Esophagus squamous epithelium (tissue), 5 donors: ENCODE measurements at places on chromosomes 1 and 21. TPM values are rescaled to one million over a fixed set of nuclear protein-coding genes. Genes with fewer than 3 reads are reported as not detected.
A peak's percentile ranks its signal among the peaks of the same experiment; 100 is the strongest.

Gene POU3F1
- 2.1 TPM for total RNA-seq

Gene SCAMP3
- total RNA-seq, result 61.4 TPM

Gene WNT3A
- 0.97 TPM for total RNA-seq

Gene TOR1AIP2
- 69.8 TPM for total RNA-seq

Gene RGS7
- total RNA-seq, result not detected

Gene WDR64
- not detected for total RNA-seq

Gene GUCA2A
- not detected for total RNA-seq

Gene ATXN7L2
- total RNA-seq, result 2.1 TPM

Gene TENT5C
- total RNA-seq, result 0.35 TPM

GRCh38 chr21:15004721-15005370 lies 60.0 kb downstream of the NRIP1 start:
- DNase-seq, result no peak
- peaks cover 3% of the 10 kb centered on the region for H3K4me1 ChIP-seq
- H3K36me3 ChIP-seq, result no peaks in the 10 kb centered on the region
- H3K27me3 ChIP-seq, result no peaks in the 10 kb centered on the region
- H3K27ac ChIP-seq, result no peak overlapping the region

DNA sequence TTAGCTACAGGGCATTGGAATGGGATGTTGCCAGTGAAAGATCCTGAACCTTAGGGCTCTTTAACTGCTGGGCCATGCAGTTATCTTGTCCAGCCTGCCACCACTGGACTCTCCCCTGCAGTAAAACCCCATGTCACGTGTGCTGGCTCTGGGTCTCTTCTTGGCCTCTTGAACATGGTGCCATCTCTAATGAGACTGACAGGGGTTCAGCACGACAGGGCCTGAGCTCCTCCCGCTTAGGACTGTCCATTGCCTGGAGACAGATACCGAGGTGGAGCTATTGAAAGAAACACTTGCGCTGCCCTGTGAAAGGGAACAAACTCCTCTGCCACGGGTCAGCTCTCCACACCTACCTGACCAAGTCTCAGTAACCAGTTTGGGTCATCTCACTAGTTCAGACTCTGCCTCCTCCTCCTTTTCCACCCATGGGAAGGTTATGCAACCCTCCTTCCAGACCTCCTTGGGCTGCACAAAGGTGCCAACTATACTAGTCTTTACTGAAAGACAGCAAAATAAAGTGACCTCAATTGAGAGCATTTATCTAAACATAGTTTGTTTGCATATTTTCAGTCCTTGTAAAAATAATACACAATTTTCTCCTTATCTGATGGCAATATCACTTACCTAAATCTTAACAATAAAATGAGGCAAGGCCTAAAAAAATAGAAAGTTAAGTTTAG lies 66.0 kb downstream of the GNG12 start:
- peaks cover 7% of the 10 kb centered on the region for H3K4me1 ChIP-seq
- H3K4me3 ChIP-seq, result no peak overlapping the region
- no peaks in the 10 kb centered on the region for H3K27me3 ChIP-seq
- DNase-seq, result no peak

DNA sequence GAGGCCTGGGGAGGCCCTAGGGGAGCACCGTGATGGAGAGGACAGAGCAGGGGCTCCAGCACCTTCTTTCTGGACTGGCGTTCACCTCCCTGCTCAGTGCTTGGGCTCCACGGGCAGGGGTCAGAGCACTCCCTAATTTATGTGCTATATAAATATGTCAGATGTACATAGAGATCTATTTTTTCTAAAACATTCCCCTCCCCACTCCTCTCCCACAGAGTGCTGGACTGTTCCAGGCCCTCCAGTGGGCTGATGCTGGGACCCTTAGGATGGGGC lies 5.2 kb downstream of the ELF3 start:
- H3K36me3 ChIP-seq, result peaks cover 52% of the 10 kb centered on the region
- peak overlapping the region; percentile 94 for H3K27ac ChIP-seq
- H3K27me3 ChIP-seq, result no peaks in the 10 kb centered on the region
- H3K4me3 ChIP-seq, result peak overlapping the region; percentile 61
- no peak for DNase-seq

DNA sequence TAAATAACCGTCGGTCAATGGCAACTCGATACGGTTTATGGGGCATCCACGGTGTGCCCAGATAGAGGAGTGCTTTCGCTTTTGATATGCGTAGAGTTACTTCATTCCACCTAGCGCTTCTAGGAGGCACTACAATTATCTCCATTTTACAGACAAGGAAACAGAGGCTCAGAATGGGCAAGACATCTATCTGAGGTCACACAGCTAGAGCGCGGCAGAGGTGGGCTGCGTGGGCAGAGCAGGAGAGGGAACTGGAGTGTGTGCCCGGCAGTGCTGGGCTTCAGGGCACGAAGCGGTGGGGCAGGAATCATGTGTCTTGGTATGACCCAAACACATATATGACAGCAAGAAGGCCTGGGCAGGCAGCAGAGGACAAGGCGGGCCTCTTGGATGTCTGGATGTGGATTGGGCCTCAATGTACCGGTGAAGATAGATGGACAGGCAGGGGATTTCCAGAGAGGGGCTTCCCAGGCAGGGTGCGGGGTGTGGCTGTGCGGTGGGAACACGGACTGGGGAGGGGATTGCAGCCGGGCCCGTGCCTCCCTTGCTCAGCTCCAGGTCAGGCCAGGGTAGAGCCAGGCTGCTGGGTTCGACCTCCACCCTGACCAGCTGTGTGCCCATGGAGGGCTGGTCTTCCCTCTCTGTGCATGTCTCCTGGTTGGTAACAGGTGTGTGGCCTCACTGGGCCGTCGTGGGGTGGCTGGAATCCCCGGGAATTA lies 21.2 kb downstream of the TP73 start:
- H3K27ac ChIP-seq, result no peak overlapping the region
- H3K4me3 ChIP-seq, result no peak overlapping the region
- no peaks in the 10 kb centered on the region for H3K36me3 ChIP-seq
- DNase-seq, result no peak
- H3K4me1 ChIP-seq, result peaks cover 11% of the 10 kb centered on the region
- peaks cover 56% of the 10 kb centered on the region for H3K27me3 ChIP-seq

DNA sequence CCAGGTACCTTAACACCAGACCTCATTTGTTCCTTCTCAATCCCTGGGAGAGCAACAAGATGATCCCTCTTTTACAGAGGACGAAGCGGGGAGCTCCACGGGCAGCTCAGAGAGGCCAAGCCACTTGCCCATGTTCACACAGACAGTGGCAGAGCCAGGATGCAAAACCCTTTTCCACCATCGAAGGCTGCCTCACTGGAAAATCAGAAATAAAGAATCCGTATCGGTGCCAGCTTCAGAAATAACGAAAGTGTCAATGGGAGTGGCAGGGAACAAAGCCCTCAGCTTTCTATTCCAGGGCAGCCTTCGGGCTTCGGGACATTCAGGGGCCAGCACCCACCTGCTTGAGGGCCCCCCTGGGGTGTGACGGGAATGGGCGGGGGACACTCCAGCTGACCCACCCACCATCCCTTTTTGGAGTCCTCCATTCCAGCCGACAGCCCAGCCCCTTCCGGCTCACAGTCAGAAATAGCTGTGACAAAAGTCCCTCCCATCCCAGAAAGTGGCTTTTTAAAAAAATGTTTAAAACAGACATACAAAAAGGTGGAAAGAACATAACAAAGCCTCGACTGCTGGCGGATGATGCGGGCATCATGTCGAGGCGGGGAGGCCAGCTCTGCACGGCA lies 6.0 kb downstream of the IFFO2 start:
- no peaks in the 10 kb centered on the region for H3K36me3 ChIP-seq
- H3K27me3 ChIP-seq, result no peaks in the 10 kb centered on the region
- peaks cover 100% of the 10 kb centered on the region for H3K4me1 ChIP-seq
- H3K4me3 ChIP-seq, result peak overlapping the region; percentile 62
- no peak for DNase-seq

GRCh38 chr1:202200112-202200548 lies 6.5 kb downstream of the LGR6 start:
- DNase-seq, result no peak
- H3K27ac ChIP-seq, result no peak overlapping the region
- peaks cover 14% of the 10 kb centered on the region for H3K4me1 ChIP-seq

DNA sequence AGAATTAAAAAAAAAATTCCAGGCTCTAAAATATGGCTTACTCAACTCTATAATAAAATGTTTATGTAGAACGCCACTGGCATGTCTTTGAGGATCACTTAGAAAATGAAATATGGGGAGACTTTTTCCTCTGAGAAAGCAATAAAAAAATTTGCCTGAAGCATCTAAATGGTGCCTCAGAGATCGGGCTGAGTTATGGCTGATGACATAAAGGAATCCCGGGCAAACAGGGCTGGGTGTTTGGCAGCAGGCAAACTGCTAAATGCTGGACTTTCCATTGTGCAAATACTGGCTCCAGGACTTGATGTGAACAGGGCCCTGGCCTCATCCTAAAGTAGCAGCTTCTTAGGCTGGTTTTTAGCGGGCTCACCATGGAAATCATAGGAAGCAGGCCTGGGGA lies 44.5 kb upstream of the C1orf87 start:
- H3K36me3 ChIP-seq, result no peaks in the 10 kb centered on the region
- H3K27ac ChIP-seq, result no peak overlapping the region
- no peaks in the 10 kb centered on the region for H3K27me3 ChIP-seq

DNA sequence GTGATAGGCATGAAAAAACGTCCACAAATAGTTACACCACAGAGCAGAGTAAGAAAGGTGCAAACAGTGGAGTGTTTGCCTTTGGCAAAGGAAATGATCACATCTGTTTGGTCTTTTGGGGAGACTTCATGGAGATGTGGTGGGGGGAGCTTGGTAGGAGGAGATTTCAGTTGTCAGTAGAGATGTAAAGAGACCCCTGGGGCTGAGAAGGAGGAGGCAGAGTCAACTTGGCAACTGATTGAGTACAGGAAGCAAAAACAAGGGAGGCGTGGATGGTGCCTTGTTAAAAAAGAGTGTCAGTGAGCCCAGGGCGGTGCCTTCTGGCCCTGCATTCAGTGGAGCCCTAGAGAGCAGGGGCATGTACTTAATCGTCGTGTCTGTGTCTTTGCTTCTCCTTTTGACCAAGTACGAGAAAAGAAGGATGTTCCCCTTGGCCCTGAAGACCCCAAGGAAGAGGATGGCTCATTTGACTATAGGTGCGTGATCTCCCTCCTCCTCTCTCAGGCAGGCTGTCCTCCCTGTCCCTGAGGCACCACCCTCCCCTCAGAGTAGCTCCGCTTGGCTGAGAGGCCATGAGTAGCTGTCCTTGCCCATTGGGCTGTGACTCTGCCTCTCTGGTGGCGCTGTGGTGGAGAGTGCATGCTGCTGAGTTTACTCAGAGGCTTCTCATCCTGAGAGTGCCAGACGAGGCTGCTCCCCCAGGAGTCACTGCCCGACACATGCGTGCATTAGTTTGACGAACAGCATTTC lies 30.4 kb upstream of the CNTN2 start:
- H3K36me3 ChIP-seq, result no peaks in the 10 kb centered on the region
- no peak overlapping the region for H3K4me3 ChIP-seq
- H3K4me1 ChIP-seq, result peaks cover 5% of the 10 kb centered on the region
- DNase-seq, result no peak

- no peak for DNase-seq
- no peaks in the 10 kb centered on the region for H3K27me3 ChIP-seq
- no peaks in the 10 kb centered on the region for H3K4me1 ChIP-seq
- H3K27ac ChIP-seq, result no peak overlapping the region
Observed at GRCh38 chr1:239731082-239731748, 344.8 kb downstream of the CHRM3 start.

GRCh38 chr1:31792116-31792515 lies 23.7 kb downstream of the SPOCD1 start:
- peaks cover 11% of the 10 kb centered on the region for H3K27me3 ChIP-seq
- no peaks in the 10 kb centered on the region for H3K36me3 ChIP-seq
- peaks cover 20% of the 10 kb centered on the region for H3K4me1 ChIP-seq
- no peak for DNase-seq
- H3K27ac ChIP-seq, result no peak overlapping the region
- H3K4me3 ChIP-seq, result no peak overlapping the region

- DNase-seq, result no peak
- H3K36me3 ChIP-seq, result peaks cover 52% of the 10 kb centered on the region
- no peak overlapping the region for H3K27ac ChIP-seq
- H3K4me1 ChIP-seq, result peaks cover 20% of the 10 kb centered on the region
- H3K4me3 ChIP-seq, result no peak overlapping the region
Observed at GRCh38 chr1:110040548-110040947, 6.1 kb downstream of the STRIP1 start.

GRCh38 chr1:198003468-198003867 lies 86.3 kb downstream of the LHX9 start:
- H3K27ac ChIP-seq, result no peak overlapping the region
- H3K4me3 ChIP-seq, result no peak overlapping the region
- DNase-seq, result no peak
- no peaks in the 10 kb centered on the region for H3K36me3 ChIP-seq
- no peaks in the 10 kb centered on the region for H3K4me1 ChIP-seq

DNA sequence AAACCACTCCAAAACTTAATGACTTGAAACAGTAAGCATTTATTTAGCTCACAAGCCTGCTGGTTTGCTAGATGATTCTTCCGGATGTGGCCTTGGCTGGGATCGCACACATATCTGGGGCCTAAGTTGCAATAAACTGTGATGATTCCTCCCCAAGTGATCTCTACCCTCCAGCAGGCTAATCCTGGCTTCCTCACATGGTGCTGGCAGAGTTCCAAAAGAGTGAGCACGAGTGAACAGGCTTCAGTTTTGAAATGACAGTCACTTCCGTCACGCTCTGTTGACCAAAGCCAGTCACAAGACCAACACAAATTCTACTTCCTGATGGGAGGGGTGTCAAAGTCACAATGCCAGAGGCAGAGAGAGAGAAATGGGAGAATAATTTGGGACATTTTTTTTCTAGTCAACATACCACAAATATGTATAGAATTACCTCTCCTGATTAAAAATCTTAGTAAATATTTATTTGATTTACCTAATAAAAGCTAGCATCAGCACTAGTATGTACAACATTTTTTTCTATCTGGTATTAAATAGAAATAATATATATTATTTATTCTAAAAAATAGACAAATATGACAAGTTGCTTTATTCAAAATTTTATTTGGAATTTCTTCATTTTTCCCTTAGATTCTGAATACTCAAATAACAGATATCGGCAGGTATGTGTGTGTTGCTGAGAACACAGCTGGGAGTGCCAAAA lies 292.7 kb downstream of the TPR start:
- DNase-seq, result no peak
- no peak overlapping the region for H3K4me3 ChIP-seq
- H3K4me1 ChIP-seq, result no peaks in the 10 kb centered on the region

GRCh38 chr1:180251526-180252305 lies 21.7 kb downstream of the LHX4 start:
- no peaks in the 10 kb centered on the region for H3K27me3 ChIP-seq
- no peaks in the 10 kb centered on the region for H3K4me1 ChIP-seq
- no peaks in the 10 kb centered on the region for H3K36me3 ChIP-seq
- no peak for DNase-seq

DNA sequence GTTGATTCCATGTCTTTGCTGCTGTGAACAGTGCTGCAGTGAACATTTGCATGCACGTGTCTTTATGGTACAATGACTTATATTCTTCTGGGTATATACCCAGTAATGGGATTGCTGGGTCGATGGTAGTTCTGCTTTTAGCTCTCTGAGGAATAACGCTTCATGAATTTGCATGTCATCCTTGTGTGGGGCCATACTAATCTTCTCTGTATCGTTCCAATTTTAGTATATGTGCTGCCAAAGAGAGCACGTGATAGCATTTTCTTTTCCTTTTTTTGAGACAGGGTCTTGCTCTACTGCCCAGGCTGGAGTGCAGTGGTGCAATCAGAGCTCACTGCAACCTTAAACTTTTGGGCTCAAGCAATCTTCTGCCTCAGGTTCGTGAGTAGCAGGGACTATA lies 24.9 kb upstream of the MAP1LC3C start:
- DNase-seq, result no peak
- H3K27me3 ChIP-seq, result no peaks in the 10 kb centered on the region
- no peak overlapping the region for H3K4me3 ChIP-seq
- H3K4me1 ChIP-seq, result no peaks in the 10 kb centered on the region
- H3K36me3 ChIP-seq, result no peaks in the 10 kb centered on the region

- H3K4me3 ChIP-seq, result no peak overlapping the region
- H3K36me3 ChIP-seq, result no peaks in the 10 kb centered on the region
- DNase-seq, result no peak
- no peak overlapping the region for H3K27ac ChIP-seq
Observed at GRCh38 chr1:34290831-34291230, 114.1 kb downstream of the C1orf94 start.
